ENCODE measurements at places on chromosomes 3 and 15. TPM values are rescaled to one million over a fixed set of nuclear protein-coding genes. Genes with fewer than 3 reads are reported as not detected.

GRCh38 chr15:54564166-54564565 lies 585.9 kb downstream of the UNC13C start:
- no peak for DNase-seq

GRCh38 chr3:126481808-126482502 lies 6.3 kb upstream of the ZXDC start:
- peak; percentile 87 for DNase-seq

DNA sequence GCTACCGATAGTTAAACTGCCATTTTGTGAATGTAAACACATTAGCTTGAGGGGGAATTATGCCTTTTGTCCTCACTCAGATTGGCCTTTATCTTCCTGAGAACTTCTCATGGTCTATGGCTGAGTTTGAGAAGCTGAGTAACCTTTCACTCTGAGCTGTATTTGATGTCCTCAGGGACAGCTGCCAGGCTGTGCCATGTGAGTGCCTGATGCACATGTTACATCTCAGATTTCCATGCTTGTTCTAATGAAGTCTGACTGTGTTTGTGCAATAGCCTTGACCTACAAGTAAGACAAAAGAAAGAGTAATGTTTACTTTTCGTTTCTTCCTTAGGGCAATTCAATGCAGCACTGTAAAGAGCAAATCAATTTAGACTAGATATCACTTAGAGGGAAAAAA lies 44.1 kb upstream of the ARL6 start:
- DNase-seq = no peak

GRCh38 chr15:101435761-101436160 lies 53.7 kb downstream of the PCSK6 start:
- DNase-seq = peak; percentile 43

DNA sequence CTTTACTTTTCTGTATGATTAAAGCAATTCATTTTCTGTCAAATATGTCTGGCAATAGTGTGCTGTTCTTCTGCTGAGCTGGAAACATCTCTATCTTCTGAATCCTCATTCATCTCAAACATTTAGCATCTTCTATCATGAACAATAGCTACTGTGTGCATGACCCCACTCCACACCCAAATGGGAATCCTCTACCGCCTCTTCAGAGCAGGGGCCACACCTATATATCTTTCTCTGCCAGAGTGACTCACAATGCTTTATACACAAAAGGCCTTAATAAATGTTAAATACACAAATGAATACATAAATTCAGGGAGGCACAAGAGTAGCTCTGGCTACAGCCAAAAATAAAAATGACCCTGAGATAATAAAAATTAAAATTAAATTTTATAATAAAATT lies 8.0 kb downstream of the ALDH1A2 start:
- DNase-seq = no peak

- no peak for DNase-seq
Measured at GRCh38 chr3:170840291-170840859, 29.6 kb downstream of the RPL22L1 start.

- no peak for DNase-seq
Measured at GRCh38 chr3:141056751-141057171, 5.6 kb downstream of the SPSB4 start.

GRCh38 chr3:61080737-61081445 lies 170.4 kb downstream of the FHIT start:
- DNase-seq = no peak

- DNase-seq = peak; percentile 93
Measured at GRCh38 chr15:63969652-63970421, 76.4 kb downstream of the DAPK2 start.

DNA sequence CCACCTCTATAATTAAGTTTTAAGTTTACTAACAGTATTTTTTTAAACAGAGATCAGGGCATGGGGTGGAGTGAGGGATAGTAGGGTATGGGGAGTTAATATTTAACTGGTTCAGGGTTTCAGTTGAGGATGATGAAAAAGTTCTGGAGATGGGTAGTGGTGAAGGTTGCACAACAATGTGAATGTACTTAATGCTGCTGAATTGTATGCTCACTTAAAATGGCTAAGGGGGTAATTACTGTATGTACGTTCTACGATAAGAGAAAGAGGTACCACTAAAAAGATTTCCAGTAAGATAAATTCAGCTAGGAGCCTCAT lies 101.4 kb downstream of the TNIK start:
- no peak for DNase-seq

- DNase-seq = no peak
Measured at GRCh38 chr3:176795891-176796290, 401.4 kb downstream of the TBL1XR1 start.

The TMCO5A gene
- not detected for total RNA-seq

The GMNC gene
- total RNA-seq = 7.3 TPM

The LRRN1 gene
- 0.28 TPM for total RNA-seq

The STOML1 gene
- 8.1 TPM for total RNA-seq

The LDHAL6B gene
- not detected for total RNA-seq

The KNL1 gene
- total RNA-seq = 1.7 TPM

The GTF2E1 gene
- 7.1 TPM for total RNA-seq

The CCR8 gene
- total RNA-seq = not detected
